ENCODE measurements at places on chromosomes 1 and 21. TPM values are rescaled to one million over a fixed set of nuclear protein-coding genes. Genes with fewer than 3 reads are reported as not detected.

The CLCA1 gene
- polyA plus RNA-seq, result not detected

DNA sequence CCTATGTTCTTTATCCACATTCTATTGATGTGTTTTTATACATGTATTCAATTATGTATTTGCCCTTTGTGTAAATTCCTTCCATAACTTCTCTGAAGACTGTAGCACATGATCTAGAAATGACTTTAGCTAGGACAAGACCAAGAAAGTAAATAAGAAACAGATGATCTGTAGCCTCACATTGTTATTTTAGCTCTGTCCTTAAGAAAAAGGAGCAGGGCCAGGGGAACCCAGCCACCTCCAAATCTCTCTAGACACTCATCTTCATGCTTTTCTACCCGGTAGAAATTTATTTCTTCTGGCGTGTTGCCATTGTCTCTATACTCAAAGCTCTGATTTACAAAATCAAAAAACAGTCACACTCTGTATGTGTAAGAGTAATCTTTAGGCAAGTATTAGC, 27.1 kb downstream of the CDC7 start:
- DNase-seq, result no peak

The FLG2 gene
- polyA plus RNA-seq, result not detected

DNA sequence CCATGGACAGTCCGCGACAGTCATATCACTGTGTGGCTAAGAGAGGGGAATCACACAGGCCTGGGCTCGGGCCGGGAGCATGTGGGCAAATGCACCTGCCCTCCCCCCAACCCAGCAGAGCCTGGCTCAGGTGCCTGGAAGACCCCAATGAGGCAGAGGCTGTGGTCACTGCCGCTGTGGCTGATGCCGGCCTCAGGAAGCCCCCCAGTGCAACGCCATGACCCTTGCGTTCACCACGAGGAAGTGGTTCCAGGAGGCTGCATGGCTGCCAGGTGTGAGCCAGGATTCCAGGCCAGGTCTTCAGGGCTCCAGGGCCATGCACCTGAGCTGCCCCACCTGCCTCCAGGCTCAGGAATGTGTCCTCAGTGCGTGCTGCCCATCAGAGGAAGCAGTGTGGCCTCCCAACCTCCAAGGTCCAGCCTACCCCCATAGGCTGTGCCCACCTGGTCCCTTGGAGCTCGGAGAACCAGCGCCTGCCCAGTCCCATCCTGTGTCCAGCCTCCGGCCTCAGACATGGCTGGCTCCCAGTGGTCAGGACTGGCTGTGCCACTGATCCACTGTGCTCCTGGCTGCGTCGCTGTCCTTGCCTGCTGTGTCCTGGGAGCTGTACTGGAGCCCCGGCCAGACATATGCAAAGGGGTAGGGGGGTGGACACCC, 8.0 kb downstream of the ARHGEF16 start:
- no peak for DNase-seq

GRCh38 chr1:179079113-179079761, 2.6 kb upstream of the TOR3A start:
- DNase-seq, result peak; percentile 63

The KRTAP15-1 gene
- not detected for polyA plus RNA-seq

DNA sequence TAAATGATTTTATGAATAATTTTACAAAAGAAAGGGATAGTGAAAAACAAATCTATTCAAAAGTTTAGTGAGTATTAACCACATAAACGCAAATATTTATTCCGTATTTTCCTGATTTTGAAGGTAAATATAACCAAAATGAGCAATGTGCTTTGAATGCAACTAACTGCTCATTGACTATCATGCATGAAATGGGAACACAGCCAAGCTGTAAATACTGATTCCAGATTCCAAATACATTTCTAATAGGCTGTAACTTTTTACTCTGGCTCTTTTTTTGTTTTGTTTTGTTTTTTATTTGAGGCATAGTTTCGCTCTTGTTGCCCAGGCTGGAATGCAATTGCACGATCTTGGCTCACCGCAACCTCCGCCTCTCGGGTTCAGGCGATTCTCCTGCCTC, 41.8 kb downstream of the SELENOF start:
- no peak for DNase-seq

GRCh38 chr1:115338457-115338820, 390 bp upstream of the NGF start:
- DNase-seq, result no peak

DNA sequence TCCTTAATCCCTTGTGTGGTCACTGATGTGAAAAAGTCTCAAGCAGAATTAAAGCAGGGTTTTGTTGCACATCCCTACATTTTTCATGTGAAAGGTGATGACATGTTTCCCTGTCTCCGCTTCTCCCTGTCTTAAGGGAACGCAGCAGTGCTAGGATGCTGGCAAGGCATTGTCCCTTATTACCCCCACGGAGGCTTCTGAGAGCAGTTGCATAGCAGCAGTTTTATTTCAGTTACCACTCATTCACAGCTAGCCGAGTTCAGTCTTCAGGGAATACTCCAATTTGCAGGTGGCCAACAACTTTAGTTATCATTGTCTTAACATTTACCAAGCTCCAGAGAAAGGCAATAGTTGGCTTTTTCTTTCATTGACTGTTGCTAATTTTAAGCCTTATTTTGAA, 89.1 kb downstream of the CLEC20A start:
- DNase-seq, result no peak

The PRAMEF26 gene
- not detected for polyA plus RNA-seq

The SAMSN1 gene
- polyA plus RNA-seq, result 5.7 TPM

DNA sequence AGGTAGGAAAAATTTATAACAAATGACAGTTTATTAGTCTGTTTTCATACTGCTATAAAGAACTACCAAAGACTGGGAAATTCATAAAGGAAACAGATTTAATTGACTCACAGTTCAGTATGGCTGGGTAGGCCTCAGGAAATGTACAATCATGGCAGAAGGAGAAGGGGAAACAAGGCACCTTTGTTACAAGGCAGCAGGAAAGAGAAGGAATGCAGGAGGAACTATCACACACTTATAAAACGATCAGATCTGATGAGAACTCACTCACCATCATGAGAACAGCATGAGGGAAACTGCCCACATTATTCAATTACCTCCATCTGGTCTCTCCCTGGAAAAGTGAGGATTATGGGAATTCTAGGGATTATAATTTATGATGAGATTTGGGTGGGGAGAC, 61.3 kb downstream of the ASB17 start:
- DNase-seq, result no peak
